Amniotic stem cell (primary cell): ENCODE measurements at places on chromosomes 13 and 19.

DNA sequence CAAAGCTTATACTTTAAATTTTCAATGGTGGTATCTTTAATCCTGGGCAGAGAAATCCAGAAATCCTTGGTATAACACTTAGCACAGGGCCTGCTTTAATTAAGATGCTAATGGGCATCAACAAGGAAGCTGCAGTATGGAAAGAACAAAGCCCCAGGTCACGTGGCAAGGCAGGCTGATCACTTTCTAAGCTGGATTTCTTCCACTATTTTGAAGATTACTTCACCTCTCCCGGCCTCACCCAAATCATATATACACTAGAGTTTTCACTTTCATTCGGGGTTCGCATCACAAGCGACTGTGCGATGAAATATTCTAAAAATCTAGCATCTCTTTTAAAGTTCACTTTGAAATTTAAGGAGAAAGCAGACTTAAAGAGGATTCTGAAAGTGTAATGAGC is 71.8 kb downstream of the STARD13 start:
- no peak for DNase-seq

- no peak for DNase-seq
Observed at GRCh38 chr13:57824121-57824520, 192.6 kb downstream of the PCDH17 start.

- no peak for DNase-seq
Observed at GRCh38 chr19:51690454-51691073, 2.6 kb upstream of the SPACA6 start.

GRCh38 chr19:2164020-2164998 is 576 bp downstream of the DOT1L start:
- no peak for DNase-seq

GRCh38 chr13:100755891-100756290 is 81.3 kb upstream of the TMTC4 start:
- no peak for DNase-seq

DNA sequence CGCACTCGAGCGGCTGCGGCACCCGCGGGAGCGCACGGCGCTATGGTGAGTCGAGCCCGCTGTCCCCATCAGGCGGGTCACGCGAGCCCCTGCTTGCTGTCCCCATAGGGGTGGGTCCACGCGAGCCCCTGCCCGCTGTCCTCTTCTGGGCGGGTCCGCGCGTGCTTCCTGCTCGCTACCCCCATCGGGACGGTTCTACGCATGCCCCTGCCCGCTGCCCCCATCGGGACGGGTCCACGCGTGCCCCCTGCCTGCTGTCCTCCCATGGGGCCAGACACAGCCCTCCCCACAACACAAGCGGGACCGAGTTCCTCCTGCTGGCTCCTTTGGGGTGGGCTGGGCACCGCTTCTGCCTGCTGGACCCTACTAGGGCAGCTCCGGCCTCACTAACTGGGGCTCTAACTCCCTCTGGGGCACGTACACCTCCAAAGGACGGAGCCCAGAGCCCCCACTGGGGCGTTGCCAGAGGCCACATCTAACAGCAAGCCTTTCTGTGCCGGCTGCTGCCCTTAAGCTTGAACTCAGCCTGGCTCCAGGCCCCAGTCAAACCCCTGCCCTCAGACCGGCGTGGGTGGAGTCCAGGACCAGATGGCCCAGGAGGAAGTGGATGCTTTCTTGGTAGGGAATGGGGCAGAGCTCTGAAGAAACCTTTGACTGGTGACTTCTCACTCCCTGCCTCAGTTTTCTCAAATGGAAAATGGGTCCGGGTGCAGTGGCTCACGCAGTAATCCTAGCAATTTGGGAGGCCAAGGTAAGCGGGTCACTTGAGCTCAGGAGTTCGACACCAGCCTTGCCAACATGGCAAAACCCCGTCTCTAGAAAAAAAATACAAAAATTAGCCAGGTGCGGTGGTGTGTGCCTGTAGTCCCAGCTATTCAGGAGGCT is 722 bp downstream of the COLGALT1 start:
- DNase-seq, result no peak

DNA sequence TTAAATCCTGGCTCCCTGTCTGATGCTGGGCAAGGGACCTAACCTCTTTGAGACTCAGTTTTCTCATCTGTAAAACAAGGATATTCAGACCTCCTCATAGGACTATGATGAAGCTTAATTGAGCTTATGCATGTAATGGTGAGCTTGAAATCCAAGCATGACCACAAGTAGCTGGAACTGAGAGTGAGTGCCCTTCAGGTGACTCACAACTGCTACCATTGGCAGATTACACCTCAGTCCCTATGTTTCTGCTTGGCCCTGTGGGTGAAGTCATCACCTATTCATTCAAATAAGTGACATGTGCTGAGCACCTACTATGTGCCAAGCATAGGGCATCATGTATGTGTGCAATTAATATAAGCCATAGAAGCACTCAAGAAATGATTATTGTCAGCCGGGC is 25.7 kb downstream of the NOVA2 start:
- no peak for DNase-seq

GRCh38 chr19:34994286-34994642 is 5.9 kb upstream of the GRAMD1A start:
- DNase-seq, result no peak

DNA sequence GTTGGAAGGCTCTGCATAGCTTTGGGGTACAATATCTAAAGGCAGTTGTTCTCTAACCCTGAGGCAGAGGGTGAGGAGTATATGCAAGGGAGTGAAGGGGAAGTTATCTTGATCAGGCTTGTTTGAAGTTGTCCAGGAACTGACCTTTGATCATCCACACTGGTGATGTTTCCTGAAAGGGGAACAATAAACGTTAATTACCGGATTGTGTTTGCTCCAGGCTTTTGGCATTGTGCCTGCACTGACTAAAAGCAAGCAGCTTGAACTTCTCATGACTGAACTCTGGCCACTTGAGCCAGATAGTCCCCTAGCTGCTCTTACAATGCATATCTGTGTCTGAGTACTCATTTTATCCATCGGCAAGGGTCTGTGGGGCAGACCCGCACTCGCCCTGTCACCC is 27.0 kb upstream of the ZNF726 start:
- DNase-seq, result no peak

DNA sequence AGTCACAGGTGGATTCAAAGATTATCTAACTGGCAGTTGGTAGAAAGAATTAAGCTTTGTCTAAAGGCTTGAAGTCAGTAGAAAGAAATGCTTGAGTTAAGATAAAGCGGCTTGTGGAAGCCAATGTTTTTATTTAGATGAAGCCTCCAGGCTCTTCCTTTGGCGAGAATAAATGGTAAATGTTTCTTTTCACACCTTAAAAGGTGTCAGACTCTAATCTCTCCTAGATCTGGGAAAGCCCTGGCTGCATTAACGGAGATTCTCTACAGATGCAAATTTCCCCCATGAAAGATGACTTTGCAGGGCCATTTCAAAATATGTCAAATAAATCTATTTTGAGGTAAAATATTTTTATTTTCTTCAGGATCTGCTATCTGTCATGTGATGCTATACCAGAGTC is 37.8 kb upstream of the PCCA start:
- DNase-seq, result no peak

GRCh38 chr13:50518781-50519201 is 324.7 kb downstream of the DLEU7 start:
- no peak for DNase-seq

DNA sequence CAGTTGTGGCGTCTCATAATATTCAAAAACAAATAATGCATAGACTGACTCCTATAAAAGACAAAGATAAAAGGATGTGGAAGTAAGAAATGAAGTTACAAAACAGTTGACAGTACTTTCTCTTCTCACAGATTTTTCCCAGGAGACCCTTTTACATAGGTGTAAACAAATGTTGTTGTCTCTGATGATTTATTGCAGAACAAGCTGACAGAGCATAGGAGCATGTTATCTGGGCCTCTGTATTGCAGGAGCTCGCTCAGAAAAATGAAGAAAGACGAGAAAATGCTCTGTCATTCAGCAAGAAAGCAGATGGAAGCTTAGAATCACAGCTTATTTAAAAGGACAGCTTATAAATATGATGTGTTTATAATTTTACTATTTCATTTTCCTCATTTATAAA is 353.6 kb upstream of the GPC6 start:
- DNase-seq, result no peak

- no peak for DNase-seq
Observed at GRCh38 chr13:96851856-96852445, 142.3 kb downstream of the OXGR1 start.

- no peak for DNase-seq
Observed at GRCh38 chr13:66348745-66349690, 881.1 kb downstream of the PCDH9 start.

DNA sequence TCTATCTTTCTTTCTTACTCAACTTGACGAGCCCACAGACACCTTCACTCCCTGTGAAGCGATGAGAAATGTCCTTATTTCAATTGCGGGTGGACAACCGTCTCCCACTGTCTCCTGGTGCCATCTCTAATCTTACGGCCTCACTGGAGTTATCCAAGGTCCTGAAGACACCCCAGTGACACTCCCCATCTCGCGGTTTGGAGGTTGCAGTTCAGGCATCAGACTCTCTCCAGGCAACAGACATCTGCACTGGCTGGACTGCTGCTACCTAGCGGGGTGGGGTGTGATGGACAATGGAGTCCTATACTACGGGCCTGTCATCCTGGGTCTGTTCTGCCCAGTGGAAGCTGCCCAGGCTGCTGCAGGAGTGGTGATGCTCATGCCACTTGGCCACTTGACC is 18.3 kb upstream of the IRS2 start:
- no peak for DNase-seq

GRCh38 chr19:39470724-39471339 is 9.8 kb upstream of the TIMM50 start:
- no peak for DNase-seq

DNA sequence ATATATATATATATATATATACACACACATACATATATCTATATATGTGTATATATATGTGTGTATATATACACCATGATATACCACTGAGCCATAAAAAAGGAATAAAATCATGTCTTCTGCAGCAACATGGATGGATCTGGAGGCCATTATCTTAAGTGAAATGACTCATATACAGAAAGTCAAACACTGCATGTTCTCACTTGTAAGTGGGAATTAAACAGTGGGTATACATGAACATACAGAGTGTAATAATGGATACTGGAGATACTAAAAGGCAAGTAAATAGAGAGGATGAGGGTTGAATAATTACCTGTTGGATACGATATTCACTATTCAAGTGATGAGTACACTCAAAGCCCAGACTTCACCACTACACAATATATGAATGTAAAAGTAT is 332.6 kb downstream of the SLITRK1 start:
- DNase-seq, result no peak

DNA sequence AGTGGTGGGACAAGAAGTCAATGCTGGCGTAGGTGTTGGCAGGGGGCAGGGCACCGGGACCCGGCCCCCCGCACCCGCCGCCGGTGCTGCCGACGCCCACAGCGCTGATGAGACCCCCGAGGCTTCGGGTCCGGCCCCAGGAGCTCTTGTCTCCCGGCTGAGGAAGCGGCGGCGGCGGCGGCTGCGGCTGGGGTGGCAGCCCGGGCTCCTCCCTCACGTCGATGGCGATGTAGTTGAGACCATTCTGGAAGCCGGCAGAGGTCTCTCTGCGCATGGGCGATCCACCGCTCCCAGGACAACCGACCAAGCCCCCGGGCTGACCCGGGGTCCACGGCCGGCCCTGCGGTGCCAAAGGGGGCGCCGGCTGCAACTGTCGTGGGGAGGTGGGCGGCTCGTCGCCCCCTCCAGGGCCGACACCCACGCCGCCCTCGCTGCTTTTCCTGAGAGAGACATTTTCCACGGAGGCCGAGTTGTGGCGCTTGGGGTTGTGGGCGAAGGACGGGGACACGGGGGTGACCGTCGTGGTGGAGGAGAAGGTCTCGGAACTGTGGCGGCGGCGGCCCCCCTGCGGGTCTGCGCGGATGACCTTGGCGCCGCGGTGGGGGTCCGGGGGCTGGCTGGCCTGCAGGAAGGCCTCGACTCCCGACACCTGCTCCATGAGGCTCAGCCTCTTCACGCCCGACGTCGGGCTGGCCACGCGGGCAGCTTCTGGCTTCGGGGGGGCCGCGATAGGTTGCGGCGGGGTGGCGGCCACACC is 4.1 kb downstream of the IRS2 start:
- DNase-seq, result no peak

- no peak for DNase-seq
Observed at GRCh38 chr13:44780591-44781280, 204.6 kb upstream of the TSC22D1 start.

DNA sequence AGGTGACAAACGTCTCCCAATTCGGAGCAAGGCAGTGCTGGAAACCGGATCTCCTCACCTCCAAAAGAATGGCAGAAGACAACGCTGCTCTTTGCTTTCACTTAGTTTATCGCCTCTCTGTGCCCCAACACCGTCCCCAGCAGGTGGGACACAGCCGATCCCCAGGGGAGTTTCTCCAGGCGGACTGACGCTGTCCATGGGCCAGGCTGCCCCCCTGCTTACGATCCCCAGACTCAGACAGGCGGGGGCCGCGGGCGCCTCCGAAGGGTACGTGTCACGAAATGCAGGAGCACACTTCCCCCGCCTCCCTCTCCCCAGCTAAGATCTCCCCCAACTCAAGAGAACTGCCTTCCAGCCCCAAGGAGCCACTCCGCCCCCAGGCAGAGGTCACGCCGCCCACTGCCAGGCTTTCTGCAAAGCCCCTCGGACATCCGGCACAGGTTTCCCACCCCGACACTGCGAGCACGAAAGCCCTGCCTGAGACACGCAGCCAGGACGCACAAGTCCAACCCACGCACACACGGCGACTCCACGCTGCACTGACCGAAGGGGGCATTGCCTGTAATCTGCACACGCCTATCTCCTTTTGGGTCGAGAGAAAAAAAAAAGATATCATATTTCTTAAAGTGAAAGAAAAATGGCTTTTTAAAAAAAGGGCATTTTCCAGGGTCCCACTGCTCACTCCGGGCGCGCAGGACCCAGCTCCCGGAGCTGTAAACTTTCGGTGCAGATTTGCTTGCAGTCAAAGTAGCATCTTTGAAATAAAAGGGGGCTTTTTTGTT is 2.0 kb downstream of the SPRY2 start:
- peak; percentile 76 for DNase-seq

DNA sequence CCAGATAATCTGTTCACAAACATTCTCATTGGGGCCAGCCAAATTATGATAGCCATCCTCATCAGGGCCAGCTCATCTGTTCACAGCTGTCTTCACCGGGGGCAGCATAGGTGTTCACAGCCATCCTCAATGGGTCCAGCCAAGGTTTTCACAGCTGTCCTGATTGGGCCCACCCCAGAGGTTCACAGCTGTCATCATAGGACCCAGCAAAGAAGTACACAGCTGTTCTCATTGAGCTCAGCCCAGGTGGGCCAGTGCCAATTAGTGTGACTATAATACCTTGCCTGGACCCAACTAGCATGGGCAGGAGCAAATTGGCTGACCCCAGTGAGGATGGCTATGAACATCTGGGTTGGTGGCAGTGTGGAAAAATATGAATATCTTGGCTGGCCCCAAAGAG is 1166.0 kb downstream of the UQCRFS1 start:
- no peak for DNase-seq
